ENCODE measurements at places on chromosomes 1 and 21.

- no peak for DNase-seq
Observed at GRCh38 chr1:77824079-77824478, 44.6 kb downstream of the MIGA1 start.

- DNase-seq, result no peak
Observed at GRCh38 chr1:92748138-92748537, 36.8 kb downstream of the EVI5 start.

DNA sequence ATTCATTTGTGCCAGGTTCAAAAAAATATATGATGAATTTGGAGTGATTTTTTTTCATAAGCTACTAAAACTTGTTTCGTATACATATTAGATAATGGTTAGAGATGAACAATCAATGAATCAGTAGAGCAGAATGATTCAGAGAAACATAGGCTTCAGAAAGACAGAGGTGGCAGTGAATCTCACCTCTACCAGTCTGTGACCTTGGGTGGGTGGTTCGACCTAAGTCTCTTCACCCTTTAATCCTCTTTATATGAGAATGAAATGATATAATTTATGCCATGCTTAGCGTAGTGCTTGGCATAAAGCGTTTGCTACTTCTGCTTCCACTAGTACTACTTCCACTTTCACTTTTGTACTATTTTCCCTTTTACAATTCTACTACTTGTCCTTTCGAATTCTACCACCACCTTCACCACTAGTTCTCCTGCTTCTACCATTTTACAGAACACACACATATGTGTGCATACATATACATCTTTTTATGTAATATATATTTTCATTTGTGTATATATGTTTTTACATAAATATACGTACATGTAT lies 45.1 kb downstream of the FYB2 start:
- no peak for DNase-seq

GRCh38 chr1:83555871-83556270 lies 443.1 kb downstream of the TTLL7 start:
- no peak for DNase-seq

GRCh38 chr1:28249013-28249865 lies 10.1 kb upstream of the SESN2 start:
- no peak for DNase-seq

- no peak for DNase-seq
Observed at GRCh38 chr1:20726932-20727745, 5.4 kb downstream of the SH2D5 start.

DNA sequence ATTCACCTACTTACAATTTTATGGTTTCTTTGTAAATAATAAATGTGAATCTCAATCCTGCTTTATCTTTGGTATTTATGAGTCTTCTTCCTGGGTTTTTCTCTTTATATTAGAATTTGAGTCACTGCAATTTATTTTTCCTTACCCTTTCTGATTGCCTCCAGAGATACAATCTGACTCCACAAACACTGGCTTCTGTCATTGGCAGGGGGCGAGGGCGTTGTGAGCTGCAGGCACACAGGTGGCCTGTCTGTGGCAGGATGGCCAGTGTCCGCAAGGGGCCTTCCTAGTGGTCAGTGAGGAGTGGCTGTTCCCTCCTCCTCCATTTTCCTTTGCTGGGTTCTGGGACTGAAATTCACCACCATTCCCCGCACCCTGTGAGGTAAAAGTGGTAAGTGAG lies 2.0 kb upstream of the MTARC1 start:
- DNase-seq, result no peak

DNA sequence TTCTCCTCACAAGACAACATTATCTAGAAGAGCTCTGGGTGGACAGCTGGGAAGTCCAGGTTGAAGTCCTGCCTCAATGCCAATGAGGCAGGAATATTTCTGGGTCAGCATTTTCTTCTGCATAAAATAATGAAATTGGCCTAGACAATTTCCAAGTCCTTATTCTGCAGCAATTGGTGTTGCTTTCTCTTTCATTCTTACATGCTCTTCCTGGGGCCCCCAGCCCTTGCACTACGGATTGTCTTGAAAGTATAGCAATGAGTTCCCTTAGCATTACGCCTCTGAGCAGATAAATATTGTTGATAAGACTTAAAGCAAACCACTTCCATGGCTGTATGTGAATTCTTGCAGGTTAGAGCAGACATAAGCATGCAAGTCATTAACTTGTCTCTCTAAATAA lies 188.5 kb downstream of the TGFBR3 start:
- DNase-seq, result peak; percentile 12

GRCh38 chr1:235246022-235246948 lies 81.7 kb downstream of the ARID4B start:
- no peak for DNase-seq

DNA sequence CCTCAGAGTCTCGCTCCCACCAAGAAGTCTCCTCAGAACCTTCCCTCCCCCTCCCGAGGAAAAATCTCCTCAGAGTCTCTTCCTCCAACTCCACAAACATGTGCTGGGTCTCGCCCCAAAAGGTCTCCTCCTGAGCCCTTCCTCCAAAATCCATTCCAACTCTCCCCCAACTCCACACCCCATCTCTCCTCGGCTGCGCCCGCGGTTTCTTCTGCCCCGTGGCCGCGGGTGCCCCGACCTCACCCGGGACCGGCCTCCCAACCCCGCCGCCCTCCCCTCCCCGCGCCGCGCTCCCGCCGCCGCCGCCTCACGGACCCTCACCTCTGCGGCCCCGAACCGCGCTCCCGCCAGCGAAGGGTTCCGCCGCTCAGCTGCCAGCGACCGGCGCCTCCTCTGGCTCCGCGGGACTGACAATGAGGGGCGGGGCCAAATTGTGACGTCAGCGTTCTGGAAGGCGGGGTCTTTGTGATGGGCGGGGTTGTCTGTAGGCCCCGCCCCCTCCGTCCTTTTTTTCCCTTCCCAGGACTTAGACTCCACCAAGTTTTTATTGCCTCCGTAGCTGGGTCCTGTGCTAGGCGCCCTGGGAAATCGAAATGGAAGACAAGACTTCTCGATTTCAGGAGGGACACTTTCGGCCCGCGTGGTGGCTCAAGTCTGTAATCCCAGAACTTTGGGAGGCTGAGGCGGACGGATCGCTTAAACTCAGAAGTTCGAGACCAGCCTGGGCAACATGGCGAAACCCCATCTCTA lies at the start of gene LUZP1:
Gene LUZP1, minus strand, starts transcription at position 412 of the 750 bp plus-strand sequence.
- DNase-seq, result peak; percentile 76

DNA sequence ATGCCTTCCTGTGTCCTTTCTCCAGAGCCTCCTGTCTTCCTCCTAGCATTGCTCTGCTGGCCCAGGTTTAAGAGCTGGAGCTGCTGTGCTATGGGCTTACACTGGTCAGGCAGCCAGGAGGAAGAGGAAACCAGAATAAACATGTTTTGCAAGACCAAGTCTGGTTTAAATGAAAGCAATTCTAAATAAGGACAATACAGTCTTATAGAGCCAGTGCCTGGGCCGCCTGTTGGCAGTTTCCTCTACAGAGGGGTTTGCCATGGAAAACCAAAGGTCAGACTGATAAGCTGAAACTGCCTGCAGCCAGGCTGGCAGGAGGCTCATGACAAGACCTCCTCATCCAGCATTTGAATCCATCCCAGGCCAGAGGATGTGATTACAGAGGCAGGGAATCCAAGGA lies 92.9 kb upstream of the FGGY start:
- no peak for DNase-seq

DNA sequence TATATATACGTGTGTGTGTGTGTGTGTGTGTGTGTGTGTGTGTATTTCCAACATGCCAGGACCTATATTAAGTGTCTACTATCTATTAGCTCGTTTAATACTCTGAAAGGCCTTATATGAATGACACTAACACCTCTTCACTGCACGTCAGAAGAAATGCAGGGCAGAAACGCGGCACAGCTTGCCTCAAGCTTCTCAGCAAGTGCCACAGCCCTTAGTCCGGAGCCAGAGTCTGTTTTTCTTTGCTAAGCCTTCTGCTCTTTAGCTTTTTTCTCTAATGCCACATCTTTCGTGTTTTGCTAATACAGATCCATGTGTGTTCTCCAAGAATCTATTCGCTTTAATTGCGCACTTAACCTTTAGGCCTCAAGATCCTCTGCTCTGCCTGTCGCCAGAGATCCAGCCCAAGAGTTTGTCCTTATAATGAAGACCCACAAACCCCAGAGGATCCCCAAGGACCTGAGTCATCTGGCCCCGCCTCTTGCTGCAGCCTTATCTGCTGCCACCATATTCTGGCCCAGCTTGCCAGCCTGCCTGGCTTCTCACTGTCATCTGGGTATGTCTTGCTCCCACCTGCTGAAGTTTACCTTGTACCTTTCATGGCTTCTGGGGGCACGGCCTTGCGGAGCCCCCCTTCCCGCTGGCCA lies 2.0 kb upstream of the TRIM58 start:
- no peak for DNase-seq

DNA sequence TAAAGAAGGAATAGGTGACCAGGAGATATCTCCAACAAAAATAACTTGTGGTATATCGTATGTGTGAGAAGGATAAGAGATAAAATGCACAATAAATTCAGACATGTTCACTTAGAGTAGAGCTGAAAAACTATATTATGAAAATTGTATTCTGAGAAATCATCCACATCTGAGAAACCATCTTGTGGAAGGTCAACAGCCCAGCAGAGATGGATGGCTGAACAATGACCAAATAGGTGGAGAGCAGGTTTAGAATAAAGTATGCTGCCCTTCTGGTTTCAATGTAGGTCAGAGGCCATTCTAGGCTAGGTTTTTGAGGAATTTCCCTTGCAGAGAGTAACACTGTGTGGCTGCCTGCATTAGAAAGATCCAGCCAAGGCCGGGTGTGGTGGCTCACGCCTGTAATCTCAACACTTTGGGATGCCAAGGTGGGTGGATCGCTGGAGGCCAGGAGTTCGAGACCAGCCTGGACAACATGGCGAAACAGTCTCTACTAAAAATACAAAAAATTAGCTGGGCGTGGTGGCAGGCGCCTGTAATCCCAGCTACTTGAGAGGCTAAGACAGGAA lies 8.8 kb upstream of the UAP1 start:
- DNase-seq, result no peak

DNA sequence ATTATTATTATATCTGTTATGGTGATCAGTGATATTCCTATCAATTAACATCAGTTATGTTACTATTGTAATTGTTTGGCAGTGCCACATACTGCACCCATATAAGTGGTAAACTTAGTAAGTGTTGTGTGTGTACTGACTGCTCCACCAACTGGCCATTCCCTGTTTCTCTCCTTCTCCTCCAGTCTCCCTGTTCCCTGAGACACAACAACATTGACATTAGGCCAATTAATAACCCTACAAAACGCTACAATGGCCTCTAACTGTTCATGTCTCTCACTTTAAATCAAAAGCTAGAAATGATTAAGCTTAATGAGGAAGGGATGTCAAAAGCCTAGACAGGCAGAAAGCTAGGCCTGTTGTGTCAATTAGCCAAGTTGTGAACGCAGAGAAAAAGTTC lies 6.6 kb upstream of the THRAP3 start:
- DNase-seq, result no peak

GRCh38 chr1:178973652-178974101 lies 52.0 kb upstream of the FAM20B start:
- no peak for DNase-seq

- DNase-seq, result no peak
Observed at GRCh38 chr21:27035791-27036190, 68.9 kb upstream of the ADAMTS5 start.

DNA sequence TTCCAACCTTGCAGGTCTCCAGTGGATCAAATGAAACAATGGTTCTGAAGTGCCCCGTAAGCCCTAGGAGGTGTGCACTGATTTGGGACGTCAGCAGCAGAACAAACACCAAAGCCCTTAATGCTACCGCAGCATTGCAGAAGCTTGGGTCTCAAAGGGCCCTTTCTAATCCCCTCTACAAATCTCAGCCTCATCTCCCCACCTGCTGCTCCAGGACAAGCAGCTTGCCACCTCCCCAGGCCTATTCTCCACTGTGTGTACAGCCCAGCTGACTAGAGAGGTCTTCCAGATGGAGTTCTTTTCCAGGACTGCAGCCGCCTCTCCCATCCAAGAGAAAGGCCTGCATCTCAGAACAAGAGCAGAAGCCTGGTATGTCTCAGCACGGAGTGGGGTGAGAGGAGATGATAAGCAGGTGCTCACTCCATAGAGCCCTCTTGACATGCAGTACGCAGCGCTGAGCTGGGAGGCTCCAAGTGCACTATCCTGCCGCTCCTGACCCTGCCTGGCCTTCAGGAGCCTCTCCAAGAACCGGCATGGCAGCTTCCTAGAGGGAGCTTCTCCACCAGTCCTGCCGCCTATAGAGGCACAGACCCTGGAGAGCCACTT lies 46.3 kb downstream of the MRPL37 start:
- DNase-seq, result no peak

DNA sequence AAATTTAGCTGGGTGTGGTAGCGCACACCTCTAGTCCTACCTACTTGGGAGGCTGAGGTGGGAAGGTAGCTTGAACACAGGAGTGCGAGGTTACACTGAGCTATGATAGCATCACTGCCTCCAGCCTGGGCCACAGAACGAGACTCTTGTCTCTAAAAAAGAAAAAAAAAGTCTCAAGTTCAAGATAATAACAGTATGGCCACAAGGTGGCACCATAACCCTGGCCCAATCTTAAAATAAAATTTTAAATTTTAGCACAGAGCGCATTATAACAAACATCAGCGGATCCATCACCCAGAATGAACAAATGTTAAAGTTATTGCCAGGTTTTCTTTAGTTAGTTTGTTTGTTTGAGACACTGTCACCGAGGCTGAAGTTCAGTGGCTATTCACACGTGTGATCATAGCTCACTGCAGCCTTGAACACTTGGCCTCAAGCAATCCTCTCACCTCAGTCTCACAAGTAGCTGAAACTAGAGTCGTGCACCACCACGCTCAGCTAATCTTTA lies 2.9 kb upstream of the HTR6 start:
- no peak for DNase-seq

GRCh38 chr1:19240673-19241538 lies 10.4 kb downstream of the EMC1 start:
- DNase-seq, result peak; percentile 64

DNA sequence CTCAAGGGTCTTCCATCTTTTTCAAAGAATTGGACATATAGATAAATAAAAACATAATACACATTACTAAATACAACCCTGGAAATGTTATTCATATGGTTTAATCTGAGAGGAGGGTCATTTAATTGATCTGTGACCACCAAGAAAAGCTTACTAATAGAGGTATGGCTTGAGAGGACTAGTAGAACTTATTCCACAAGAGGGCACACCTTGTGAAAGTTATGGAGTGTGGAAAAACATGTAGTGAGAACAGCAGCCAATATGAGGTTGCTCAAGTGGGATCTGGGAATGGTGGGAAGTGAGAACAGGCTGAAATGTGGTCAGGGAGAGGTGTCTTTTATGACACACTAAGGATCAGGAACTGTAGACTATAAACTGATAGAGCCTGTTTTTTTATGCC lies 973.5 kb upstream of the B3GALT2 start:
- DNase-seq, result no peak

GRCh38 chr21:33232291-33233034 lies 2.7 kb downstream of the IFNAR2 start:
- DNase-seq, result no peak

DNA sequence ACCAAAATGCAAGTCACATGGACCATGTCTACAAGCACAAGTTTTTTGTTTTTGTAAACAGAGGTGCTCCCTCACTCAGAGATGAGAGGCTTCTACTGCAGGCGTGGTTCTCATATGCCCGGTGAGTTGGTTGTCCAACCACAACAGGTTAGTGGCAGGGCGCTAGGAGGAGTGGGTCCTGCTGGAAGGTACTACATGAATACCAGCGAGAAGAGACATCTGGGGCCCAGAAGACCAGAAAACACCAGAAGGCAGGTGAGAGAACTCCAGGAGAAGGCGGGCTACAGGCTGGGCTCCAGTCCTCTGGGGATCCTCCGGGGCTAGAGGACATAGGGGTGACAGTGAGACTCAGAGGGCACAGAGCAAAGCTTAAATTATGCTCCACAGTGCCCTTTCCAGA lies 366.5 kb downstream of the MATN1 start:
- no peak for DNase-seq

- DNase-seq, result no peak
Observed at GRCh38 chr1:98388441-98388840, 273.1 kb upstream of the SNX7 start.
